ENCODE measurements at places on chromosomes 5 and 9.

DNA sequence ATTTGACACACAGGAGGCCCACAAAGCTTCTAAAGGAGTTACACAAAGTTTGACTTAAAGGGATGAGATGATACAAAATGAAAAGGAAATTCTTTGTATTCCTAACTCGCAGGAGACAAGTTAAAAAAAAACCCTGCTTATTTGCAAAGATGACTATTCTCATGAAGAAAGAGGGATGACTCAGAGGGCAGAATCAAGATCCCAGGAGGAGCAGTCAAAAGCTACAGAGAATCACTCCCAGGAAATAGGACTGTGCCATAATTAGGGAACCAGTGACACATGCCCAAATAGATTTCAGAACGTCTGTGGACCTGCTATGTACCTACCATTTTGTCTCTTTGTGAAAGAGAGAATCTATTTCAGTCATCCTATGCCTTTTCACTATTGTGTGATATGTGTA, 103.5 kb upstream of the ARRDC3 start:
- no peak for DNase-seq

DNA sequence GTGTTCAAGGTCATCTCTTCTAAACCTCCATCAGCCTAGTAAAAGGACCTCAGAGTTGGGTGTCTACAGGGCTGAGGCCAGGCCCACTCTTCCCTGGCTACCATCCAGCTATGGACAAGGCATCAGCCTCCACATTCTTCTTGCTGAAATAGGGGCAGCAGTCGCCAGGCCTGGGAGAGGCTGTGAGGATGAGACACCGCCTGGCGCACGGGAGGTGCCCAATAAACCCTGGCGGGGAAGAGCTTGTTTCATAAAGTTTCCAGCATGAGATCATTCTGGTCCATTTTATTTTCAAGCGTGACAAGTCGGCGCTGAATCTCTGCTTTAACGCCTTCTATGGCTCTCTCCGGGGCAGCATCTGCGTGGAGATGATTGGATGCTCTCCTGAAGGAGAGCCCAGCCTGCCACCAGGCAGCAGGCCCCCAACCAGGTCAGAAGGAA, 153.4 kb downstream of the OLFM1 start:
- DNase-seq, result no peak

GRCh38 chr5:43859309-43859708, 256.3 kb downstream of the NNT start:
- no peak for DNase-seq

GRCh38 chr9:129289883-129290282, 111.8 kb upstream of the IER5L start:
- DNase-seq, result no peak

- DNase-seq, result no peak
Measured at GRCh38 chr9:76580820-76581219, 121.8 kb downstream of the GCNT1 start.

GRCh38 chr9:97907046-97907445, 15.3 kb downstream of the TRMO start:
- no peak for DNase-seq

- no peak for DNase-seq
Measured at GRCh38 chr9:81132796-81133195, 556.6 kb downstream of the TLE1 start.

- DNase-seq, result no peak
Measured at GRCh38 chr5:125143011-125143410, 396.6 kb upstream of the ZNF608 start.

- DNase-seq, result no peak
Measured at GRCh38 chr5:40873286-40873880, 32.2 kb downstream of the CARD6 start.

All from activated naive CD4-positive, alpha-beta T cell treated with anti-CD3 and anti-CD28 coated beads, Interleukin-2, amount 50 U/mL, for 16 hours (primary cell).